ENCODE measurements at places on chromosomes 11 and 22.

DNA sequence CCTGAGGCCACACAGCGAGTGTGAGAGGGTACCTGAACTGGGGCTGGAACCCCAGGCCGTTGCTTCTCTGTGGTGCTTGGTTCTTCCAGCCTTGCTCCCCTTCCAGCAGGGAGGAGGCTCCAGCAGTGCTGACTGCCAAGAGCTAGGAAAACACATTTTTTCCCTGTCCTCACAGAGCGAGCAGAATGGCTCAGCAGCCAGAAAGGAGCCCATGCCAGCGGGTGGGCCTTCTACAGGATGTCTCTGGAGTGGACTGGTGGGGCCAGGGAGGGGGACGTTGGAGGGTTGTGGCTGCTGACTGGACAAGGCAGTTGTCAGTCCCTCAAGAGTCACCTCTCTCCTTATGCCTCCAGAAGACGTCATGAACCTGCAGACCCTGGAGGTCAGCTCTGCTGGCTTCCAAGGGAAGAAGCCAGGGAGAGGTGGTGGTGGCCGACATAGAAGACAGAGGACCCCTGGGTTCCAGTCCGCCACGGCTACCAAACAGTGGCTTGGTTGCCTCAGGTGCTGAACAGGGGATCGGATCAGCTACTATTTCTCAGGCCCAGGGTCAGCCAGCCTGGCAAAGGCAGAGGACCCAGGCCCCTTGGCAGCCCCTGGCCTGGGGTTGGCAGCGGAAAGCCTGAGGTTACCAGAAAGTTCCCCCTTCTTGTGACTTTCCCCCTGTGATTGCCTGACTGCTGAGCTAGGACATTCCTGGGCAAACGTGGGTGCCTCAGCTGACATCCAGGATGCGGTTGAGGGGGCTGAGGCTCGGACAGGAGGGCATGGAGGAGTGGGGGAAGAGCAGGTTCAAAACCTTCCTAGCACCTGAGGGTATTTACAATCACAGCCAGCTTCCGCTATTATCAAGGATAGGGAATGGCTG is 3.7 kb downstream of the MAFF start:
- DNase-seq, result no peak

- DNase-seq, result no peak
Observed at GRCh38 chr11:3183523-3183922, 18.4 kb upstream of the OSBPL5 start.

GRCh38 chr22:28647216-28647615 is 32.4 kb downstream of the TTC28 start:
- DNase-seq, result no peak

DNA sequence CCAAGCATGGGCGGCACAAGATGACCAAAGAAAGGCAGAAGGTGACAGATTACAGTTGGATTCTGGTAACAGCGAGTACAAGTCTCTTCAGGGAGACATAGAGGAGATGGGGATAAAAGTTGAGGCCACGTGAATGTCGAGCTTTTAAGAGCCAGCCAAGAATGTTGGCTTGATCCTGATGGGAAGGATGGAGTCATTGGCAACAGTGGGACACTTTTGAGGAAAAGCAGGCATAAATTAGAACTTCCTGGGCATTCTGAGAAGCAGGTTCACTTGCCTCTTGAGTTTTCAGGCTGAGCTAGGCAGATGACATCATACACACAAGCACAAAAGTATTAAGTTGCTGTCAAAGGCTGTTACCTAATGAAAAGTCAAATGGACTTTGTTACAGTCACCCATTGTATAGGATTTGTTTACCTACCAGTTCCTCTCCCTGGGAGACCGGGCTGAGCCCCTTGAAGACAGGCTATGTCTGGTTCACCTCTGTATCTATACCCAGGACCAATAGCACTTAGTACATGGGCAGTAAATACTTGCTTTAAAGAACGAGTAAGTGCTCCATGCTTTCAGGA is 41.1 kb downstream of the TNRC6B start:
- no peak for DNase-seq

GRCh38 chr11:45041596-45041995 is 90.9 kb upstream of the TP53I11 start:
- no peak for DNase-seq

DNA sequence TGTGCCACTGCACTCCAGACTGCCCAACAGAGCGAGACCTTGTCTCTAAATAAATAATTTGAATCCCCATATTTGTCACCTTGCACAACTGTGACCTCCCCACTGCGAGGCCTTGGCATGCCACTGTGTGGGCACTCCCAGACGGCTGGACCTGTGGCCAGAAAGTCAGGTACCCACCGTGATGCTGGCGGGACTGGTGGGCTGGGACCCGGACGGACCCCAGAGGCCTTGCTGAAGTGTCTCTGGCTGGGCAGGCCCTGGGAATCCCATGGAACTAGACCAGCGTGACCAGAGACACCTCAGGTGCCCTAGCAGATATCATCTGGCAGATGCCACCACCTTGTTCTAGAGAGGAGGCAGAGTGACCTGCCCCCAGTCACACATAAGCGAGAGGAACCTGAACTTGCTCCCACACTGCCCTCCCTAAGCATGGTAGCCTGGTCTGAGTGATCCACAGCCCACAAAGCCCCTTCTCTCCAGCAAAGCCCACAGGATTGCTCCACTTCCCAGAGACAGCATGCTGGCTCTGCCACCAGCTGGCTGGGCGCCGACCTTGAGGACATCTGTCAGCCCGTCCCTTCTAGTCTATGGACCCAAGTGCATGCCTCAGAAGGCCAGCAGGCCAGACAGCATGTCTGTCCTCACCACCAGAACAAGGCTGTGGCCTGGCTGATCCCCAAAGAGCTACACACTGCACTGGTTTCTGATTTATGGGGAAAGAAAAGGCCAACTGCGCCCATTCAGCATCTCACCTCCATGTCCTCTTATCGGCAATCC is 9.5 kb downstream of the MACROD1 start:
- DNase-seq, result no peak

DNA sequence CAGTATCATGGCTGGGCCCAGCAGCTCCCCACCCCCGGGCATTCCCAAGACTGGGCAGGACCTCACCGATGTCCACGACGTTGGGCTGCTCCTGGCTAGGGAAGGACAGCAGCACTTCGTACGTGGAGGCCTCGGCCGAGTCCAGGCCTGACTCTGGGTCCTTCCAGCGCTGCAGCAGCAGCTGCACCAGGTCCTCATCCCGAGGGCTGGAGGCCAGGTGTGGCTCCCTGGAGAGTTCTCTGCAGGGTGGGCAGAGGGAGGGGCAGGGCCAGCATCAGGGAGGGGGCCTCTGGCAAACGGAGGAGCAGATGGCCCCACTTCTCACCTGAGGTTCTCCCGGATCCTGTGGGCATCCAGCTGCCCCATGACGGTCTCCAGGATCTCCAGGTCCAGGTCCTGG is 341 bp downstream of the NAALADL1 start:
- no peak for DNase-seq

DNA sequence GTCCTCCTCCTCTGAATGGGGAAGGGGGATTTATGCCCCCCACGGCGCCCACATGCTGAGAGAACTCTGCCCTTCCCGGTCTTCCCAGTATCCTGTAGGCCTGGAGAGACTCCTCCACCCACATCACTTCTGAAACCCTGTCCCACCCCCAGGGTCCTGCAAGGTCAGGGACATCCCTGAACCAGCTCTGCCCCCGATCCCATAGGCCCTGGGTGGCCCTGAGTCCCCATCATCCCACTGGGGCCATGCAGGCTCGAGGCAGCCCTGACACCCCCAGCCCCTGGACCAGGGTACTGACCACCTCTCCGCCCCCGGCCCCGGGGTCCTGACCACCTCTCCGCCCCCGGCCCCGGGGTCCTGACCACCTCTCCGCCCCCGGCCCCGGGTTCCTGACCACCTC is 11.7 kb downstream of the B4GALNT4 start:
- no peak for DNase-seq

- DNase-seq, result no peak
Observed at GRCh38 chr11:12845739-12846358, 163.3 kb upstream of the RASSF10 start.

DNA sequence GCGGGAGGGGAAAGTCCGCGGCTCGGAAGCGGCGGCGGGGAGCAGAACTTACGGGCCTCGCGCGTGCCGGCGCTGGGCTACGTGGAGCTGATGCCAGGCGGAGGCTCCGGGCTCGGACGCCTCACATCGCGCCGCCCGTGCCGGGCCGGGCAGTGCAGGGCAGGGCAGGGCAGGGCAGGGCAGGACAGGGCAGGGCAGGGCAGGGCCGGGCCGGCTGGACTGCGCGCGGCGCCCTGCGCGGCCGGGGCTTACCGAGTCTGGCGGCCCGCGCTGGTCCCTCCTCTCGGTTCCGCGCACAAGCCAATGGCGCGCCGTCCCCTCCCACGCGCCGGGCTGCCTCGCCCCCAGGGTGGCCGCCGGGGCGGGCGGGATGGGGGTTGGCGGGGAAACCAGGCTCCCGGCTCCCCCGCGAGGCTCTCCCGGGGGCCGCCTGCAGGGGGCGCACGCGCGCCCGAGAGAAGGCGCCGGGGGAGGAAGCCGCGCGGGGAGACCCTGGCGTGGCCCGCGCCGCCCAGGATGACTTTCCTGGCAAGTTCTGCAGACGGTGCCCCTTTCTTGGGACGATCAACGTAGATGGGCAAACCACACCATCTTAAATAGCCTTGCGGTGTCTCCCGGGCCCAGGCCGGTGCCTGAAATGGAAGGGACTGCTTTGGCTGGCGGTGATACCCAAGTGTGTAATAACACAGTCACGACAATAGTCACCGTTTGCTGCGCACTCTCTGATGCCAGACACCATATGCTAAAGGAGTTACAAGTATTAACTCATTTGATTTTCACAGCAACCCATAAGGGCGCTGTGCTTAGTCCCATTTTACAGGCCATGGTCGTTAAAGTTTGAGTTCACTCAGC is at the start of gene TP53I11:
TP53I11 (minus strand) TSS at position 259 of the 852 bp plus-strand sequence. CDS start 12,548 bp downstream, outside the sequence.
- peak; percentile 53 for DNase-seq

DNA sequence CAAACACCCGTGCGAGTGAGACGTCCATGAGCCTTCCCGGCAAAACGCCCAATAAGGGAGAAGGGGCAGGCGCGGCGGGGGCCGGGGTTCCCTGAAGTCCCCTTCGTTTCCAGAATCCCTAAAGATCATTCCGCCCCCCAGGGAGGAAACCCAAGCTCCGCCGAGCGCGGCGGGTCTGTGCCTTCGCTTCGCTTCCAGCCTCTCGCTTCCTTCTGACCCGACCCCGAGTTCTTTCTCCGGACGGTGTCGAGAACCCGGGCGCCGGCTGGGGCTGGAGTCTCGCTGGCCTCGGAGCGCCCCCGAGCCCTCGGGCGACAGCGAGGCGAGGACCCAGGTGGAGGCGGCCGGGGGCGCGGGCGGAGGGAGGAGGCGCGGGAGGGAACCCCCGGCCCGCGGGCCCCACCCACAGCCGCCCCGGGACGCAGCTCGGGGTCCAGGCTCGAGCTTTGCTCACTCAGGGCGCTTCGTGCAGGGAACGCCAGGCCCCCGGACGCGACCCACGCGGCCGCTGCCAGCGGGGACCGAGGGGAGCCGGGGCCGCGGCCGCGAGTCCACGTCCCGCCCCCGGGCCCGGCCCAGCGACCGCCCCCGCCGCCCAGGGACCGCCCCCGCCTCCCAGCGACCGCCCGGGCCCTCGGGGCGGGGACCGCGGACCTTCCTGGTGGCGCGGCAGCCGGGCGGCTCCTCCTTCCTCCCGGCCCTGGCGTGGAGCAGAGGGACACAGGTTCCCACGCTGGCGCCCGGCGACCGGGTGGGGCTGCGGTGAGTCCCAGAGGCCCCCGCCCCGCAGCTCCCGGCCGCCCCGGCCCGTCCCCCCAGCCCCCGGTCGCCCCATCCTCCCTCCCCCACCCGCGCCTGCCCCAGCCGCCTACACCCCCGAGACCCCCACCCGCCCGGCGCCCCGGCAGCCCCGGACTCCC is at the start of gene PGGHG:
PGGHG (plus strand) TSS at position 649 of the 920 bp plus-strand sequence. CDS start 691 bp downstream, outside the sequence.
- peak; percentile 70 for DNase-seq

GRCh38 chr11:70477176-70477575 is 78.8 kb downstream of the CTTN start:
- no peak for DNase-seq

DNA sequence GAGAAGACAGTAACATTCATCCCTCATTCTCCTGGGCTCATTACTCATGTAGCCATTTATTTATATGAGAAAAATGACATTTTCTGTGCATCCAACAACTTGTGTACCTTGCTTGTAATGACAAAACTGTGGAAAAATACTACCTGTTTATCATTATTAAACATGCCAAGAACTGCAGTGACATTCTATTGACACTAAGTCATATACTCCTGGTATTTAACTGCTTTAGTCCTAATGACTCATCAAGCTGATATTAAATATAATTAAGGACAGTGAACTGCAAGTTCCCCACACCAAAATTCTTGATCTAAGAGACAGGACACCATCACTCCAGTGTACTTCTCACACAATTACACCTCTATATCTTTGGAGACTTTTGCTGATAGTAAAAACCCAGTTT is 1328.7 kb upstream of the RAG2 start:
- no peak for DNase-seq

- peak; percentile 77 for DNase-seq
Observed at GRCh38 chr11:72738199-72739141, 13.7 kb downstream of the ARAP1 start.

DNA sequence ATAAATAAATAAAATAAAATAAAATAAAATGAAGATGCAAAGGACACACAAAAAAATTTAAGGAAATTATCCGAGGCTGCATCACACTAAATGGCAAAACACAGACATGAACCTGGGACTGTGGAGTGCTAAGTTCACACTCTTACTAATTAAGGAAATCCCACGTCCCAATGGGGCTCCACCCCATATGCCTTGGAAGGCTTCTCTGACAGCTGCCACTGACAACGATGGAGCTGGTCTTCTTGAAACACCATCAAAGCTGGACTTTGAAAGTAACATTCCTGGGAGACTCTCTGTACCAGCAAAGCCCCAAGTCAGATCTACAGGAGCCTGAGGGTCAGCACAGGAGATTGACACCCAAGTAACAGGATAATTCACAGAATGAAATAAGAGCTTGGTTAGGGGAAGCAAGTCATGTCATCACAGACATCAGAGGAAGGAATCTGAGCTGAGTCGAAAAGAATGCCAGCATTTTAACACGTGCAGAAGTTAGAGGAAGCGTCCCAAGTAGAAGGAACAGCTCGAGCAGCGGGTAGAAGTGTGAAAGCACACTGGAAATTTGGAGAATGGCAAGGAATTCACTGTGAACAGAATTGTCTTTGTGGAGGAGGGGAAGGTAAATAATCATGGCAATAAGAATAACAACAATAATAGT is 13.8 kb downstream of the TPST2 start:
- no peak for DNase-seq

- DNase-seq, result no peak
Observed at GRCh38 chr22:42208362-42208761, 62.1 kb downstream of the TCF20 start.

DNA sequence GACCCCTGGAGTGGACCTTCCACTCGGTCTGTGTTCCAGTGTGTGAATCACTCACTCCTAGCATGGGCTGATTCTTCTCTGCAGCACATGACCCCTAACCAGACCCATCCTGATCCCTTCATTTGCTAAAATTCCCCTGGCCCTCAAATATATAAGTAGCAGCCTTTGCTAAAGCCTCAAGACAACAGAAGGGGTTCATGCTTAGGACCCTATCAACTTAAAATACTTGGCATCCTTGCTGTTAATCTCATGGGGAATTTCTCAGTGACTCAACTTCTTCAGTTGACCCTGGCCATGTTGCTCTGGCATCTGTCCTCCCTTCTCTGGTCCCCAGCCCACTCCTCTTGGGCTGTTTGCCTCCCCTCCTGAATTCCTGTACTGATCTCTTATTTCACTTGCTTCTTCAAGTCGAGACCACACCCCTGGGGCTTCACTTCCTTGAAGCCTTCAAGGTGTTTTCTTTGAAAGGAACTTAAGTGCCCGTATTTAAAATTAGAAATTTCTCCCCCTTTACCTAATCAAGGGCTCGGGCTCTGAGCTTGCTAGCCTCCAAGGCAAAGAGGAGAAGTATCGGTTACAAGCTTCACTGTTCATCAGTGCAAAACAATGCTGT is 23.6 kb downstream of the NNMT start:
- no peak for DNase-seq

GRCh38 chr11:134509381-134510232 is 97.6 kb upstream of the B3GAT1 start:
- DNase-seq, result no peak

- DNase-seq, result no peak
Observed at GRCh38 chr11:90704510-90704909, 481.7 kb upstream of the CHORDC1 start.

Measured in immature natural killer cell (primary cell).